ENCODE measurements at places on chromosomes 3 and 15. TPM values are rescaled to one million over a fixed set of nuclear protein-coding genes. Genes with fewer than 3 reads are reported as not detected.
A peak's percentile ranks its signal among the peaks of the same experiment; 100 is the strongest.

HAPLN3 gene
- 5.7 TPM for total RNA-seq

CD47 gene
- 48.8 TPM for total RNA-seq

SYNM gene
- total RNA-seq = 262 TPM

STARD9 gene
- 7.0 TPM for total RNA-seq

NMD3 gene
- 28.9 TPM for total RNA-seq

ECT2 gene
- 9.1 TPM for total RNA-seq

PLSCR5 gene
- total RNA-seq = not detected

DLL4 gene
- 17.7 TPM for total RNA-seq

PRICKLE2 gene
- total RNA-seq = 15.2 TPM

MESP2 gene
- total RNA-seq = not detected

PCOLCE2 gene
- 65.0 TPM for total RNA-seq

DNA sequence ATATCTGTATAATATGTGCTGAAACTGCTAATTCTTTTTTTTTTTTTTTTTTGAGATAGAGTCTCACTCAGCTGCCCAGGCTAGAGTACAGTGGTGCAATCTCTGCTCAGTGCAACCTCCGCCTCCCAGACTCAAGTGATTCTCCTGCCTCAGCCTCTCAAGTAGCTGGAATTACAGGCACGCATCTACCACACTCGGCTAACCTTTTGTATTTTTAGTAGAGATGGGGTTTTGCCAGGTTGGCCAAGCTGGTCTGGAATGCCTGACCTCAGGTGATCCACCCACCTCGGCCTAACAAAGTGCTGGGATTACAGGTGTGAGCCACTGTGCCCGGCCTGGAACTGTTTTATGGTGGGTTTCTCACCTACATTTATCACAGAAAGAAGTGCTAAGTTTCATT is 307.8 kb upstream of the STT3B start:
- DNase-seq = no peak

DNA sequence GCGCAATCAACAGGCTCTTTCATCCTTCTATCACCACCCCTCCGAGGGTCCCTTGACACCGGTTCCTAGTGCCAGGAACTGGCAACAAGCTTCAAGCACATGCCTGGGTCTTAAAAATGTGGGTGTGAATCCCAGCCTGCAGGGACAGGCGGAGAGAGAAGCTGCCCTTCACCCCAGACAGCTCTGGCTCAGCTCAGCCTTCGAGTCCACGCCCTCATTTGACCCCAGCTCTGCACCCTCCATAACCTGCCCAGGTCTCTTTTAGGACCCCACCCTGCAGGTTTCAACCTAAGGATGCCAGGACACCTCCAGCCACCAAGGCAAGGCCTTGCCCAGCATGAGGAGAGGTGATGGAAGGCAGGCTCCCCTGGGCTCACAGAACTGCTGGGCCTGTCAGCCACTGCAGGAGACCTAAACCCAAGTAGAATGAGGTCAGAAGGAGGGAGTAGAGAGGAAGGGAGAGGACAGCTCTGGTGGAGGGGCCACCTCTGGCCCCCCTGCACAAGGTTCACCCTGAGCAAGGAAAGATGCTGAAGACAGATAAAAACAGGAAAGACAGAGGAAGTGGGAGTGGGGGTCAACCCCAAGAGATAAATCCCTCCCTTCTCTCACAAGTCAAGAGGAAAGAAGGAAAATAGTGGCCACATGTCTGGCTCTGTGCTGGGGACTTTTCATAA is 2.6 kb upstream of the LOXL1 start:
- no peak for DNase-seq

DNA sequence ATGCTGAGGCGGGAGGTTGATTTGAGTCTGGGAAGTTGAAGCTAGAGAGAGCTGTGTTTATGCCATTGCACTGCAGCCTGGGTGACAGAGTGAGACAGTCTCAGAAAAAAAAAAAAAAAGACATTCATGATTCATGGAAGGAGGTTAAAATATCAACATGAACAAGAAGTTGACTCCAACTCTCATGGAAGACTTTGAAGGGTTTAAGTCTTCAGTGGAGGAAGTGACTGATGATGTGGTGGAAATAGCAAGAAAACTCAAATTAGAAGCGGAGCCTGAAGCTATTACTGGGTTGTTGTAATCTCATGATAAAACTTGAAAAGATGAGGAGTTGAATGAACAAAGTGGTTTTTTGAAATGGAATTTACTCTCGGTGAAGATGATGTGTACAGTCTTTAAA is 491.8 kb downstream of the SQOR start:
- DNase-seq = no peak

- DNase-seq = no peak
Measured at GRCh38 chr15:101556273-101556672, 66.8 kb upstream of the PCSK6 start.

- peak; percentile 88 for DNase-seq
Measured at GRCh38 chr15:39579487-39580116, 1.3 kb upstream of the THBS1 start.

GRCh38 chr15:99762288-99762687 is 29.1 kb upstream of the LYSMD4 start:
- DNase-seq = no peak

- no peak for DNase-seq
Measured at GRCh38 chr3:69121950-69122349, 445 bp downstream of the LMOD3 start.

DNA sequence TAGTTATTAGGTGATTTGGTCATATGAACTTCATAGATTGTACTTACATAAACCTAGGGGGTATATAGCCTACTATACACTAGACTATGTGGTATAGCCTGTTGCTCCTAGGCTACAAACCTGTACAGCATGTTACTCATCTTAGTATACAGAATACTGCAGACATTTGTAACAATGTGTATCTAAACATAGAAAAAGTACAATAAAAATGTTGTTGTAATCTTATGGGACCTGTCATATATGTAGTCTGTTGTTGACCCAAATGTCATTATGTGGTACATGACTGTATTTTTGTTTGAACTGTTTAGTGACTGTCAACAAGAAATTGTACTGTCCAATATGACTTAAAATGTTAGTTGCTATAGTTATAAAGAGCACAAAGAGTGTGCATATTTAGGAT is 69.8 kb downstream of the TCF12 start:
- no peak for DNase-seq

DNA sequence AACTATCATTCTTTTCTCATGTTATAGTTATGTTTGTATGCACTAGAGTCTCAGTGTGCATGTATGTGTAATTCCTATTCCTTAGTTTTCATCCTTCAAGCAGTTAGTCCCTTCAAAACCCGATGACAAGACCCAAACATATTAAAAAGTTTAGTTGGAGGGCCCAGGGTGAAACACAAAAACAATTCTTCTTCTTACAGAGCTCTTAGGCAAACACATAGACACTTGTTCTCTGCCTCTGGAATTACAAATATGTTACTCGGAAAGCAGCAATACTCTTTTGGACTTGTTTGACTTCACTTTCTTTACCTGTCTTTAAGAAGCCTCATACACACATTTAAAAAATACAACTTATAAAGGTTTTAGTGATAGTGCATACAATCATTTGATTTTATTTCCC is 763 bp upstream of the CNTN6 start:
- DNase-seq = no peak

DNA sequence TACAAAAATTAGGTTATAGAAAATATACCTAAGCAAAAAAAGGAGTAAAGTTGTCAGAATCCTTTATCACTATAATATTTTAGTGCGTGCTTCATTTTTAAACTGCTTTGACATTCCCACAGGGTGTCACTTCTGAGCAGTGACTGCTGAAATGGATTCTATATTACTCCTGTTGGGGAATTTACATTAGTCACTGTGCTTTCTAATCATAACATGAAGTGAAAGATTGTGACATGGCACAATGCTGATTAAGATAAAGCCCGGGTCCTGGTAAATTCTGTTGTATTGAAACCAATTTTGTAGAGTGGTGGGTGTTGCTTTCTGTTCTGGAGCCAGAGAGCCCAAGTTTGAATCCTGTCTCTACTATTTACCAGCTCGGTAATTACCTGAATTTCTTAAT is 36.4 kb upstream of the EHHADH start:
- no peak for DNase-seq

DNA sequence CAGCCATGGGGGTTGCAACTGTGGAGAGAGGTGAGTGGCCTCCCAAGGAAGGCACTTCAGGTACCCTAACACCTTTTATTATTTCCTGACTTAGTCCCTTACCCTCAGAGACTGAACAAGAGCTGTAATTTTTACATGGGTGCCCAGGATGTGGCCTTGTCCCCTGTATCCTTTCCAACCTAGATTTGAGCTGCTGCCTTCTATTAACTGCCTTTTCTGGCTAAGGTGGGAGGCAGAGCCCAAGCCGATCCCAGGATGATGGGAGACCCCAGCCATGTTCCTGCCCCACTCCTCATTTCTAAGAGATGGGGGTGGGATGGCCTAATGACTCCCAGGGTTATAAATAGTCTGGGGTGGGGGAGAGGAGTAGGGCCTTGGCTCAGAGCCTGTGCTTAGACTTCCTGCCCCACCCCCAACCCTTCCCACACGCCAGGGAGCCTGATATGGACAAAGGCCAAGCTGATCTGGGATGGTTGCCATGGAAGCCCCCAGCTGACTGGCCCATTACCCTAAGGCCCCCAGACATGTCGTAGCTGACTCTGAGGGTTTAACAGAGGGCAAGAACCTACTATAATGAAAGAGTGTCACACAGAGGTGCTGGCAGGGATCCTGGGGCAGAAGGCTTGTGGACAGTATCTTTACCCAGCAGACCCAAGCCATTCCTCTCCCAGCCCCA is 1.9 kb downstream of the KLHDC8B start:
- DNase-seq = peak; percentile 80

DNA sequence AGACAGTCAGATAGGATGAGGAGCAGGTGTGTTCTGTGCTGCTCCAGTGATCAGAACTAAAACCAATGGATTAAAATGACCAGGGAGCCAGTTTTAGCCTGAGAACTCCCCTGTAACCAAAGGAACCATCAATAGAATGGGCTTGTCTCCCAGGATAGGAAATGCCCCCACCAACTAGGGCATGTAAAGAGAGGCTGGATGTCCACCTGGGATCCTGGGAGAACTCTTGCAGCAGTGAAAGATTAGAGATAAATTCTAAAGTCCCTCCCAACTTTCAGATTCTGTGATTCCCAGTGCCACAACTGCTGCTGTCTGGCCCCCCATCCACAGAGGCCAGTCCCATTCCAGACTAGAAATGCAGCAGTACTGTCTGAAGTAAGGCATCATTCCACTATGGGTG is 33.8 kb downstream of the HDC start:
- DNase-seq = no peak

DNA sequence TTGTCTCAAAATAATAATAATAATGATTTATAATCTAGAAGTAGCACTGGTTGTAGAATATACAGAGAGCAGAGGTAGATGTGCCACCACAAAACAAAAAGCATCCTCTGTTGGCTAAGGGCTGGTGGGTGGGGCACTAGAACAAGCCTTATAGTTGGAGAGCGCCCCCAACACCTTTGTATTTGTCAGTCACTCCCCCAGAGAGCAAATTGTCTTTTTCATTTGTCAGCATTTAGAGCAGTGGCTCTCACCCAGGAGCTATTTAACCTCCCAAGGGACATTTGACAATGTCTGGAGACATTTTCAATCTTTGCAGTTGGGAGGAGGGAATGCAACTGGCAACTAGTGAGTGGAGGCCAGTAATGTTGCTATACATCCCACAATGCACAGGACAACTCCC is 6.3 kb downstream of the KAT2B start:
- no peak for DNase-seq

GRCh38 chr3:66803721-66804695 is 194.1 kb upstream of the KBTBD8 start:
- no peak for DNase-seq

DNA sequence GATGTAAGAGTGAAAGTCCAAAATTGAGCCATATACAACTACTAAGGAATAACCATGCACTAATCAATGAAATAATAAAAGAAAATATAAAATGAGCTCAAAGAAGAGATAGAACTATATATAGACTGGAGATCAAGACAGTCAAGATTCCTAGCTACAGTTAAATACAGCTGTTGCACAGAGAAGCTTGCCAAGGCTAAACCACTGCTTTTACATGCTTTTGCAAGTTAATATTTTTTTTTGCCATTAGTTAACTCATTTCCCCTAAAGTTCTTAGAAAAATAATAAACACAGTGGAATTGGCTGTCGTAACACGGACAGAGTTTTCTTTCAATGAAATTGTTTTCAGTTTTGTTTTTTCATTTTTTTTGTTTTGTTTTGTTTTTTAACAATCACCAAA is 123.0 kb downstream of the VGLL3 start:
- DNase-seq = no peak

GRCh38 chr3:178597371-178597770 is 61.1 kb downstream of the KCNMB2 start:
- DNase-seq = no peak

- no peak for DNase-seq
Measured at GRCh38 chr3:102511168-102511567, 76.4 kb downstream of the ZPLD1 start.

GRCh38 chr3:124352149-124352539 is 360.2 kb upstream of the ROPN1 start:
- DNase-seq = no peak

DNA sequence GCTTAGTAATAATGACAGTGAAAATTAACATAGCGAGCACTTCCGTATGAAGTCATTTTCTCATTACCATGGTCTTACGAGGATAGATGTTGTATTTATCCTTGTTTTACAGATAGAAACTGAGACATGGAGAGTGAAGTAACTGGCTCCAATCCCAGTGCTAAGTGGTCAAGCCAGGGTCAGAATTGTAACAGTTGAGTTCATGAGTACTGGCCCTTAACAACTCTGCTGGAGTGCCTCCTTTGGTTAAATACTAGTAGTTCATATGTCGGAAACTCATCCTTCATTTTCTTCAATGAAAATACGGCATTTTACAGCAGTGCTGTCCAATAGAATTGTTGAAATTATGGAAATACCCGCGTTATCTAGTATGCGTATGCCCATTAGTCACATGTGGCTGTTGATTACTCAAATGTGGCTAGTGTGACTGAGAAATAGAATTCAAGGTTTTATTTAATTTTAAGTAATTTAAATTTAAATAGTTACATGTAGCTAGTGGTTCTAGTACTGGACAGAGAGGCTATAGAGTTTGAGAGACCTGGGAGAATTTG is 32.5 kb downstream of the FNDC3B start:
- DNase-seq = no peak

GRCh38 chr15:94324835-94325767 is 93.7 kb downstream of the MCTP2 start:
- no peak for DNase-seq

- DNase-seq = no peak
Measured at GRCh38 chr3:120536642-120537041, 59.5 kb upstream of the NDUFB4 start.

GRCh38 chr3:155556531-155556930 is 188.3 kb downstream of the PLCH1 start:
- no peak for DNase-seq

DNA sequence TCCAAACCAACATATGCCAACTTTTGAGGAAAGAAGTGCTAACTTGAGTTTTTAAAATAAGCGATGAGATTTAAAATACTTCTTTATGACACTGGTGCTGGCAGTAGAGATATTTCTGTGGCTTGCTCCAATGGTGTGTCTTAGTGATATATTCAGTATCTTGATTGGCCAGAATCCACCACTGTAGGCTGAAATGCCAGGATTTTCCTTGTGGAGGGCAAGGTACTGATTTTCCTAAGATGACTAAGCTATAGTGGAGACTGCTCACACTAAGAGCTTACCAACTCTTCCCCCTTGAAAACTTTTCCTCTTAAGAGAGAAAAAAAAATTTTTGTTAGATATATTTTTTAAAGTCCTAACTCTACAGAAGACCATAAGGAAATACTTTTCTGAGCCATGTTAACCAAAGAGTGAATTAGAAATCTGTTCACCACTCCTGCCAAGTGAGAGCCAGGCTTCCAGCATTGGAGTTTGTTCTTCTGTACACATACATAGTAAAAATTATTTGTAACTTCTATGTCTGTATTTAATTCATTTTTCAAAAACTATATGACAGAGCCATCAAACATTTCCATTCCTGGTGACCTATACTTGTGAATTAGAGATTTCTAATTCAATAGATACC is 109.1 kb downstream of the PPP2R3A start:
- DNase-seq = no peak

Data from heart left ventricle (tissue), 16 donors.